ENCODE measurements at places on chromosomes 16 and 17.

DNA sequence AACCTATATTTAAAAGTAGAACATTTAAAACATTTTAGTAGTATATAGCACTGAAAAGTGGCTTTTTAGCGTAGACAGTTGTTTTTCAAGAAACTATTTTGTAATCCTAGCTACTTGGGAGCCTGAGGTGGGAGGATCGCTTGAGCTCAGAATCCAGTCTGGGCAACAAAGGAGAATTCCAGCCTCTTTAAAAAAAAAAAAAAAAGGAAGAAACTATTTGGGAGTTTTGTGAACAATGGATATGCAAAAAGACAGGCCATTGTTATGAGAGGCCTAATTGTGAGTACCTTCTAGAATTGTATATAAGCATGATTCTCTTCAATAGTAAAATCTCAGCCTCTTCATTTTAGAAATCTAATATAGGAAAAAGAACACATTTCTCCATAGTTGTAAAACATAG, 17.6 kb downstream of the OMG start:
- DNase-seq: no peak

DNA sequence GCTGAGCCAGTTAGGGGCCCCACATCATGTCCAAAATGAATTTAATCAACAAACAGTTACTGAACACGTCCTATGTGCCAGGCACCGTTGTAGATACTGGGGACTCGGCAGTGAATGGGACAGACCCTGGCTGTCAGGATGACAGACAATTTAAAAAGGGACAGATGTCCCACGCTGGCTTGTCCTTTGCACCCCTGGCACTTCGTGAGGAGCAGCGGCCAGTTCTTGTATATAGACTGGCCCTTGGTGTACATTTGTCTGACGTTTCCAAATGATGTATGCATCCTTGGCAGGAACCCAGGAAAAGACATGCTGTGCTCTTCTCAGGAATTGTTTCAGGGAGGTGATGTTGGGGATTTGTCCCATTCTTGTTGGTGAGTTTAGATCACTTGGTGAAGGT, 21.1 kb downstream of the IL4R start:
- no peak for DNase-seq

- DNase-seq: no peak
These were observed 3.1 kb upstream of the CAPN15 start for GRCh38 chr16:524274-525040.

DNA sequence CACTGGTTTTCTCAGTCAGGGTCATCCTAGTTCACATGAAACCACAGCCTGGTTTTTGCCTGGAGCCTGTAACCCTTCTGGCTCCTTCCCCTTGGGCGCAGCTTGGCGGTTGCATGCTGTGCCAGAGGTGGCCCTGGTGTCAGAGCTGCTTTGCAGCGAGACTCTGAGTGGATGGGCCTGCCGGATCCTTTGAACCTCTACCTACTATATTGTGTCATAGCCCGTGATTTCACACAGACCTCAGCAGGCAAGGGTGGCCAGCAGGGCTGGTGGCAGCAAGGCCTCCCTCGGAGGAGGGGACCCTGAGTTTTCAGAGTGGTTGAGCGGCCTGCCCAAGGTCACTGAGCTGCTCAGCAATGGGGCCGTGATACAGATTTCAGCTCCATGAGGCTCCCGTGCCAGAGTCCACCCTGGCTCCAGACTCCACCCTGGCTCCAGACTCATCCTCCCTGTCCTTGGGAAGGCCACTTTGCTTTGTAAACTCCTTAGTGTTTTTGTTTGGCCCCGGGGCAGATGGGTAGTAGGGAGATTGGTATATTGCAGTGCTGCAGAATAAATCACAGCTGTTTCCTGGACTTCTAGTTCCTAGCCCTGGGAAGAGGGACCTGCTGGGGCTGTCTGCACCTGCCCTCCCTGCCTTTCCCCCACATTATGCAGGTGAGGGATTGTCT, 9.7 kb downstream of the MPRIP start:
- DNase-seq: no peak

DNA sequence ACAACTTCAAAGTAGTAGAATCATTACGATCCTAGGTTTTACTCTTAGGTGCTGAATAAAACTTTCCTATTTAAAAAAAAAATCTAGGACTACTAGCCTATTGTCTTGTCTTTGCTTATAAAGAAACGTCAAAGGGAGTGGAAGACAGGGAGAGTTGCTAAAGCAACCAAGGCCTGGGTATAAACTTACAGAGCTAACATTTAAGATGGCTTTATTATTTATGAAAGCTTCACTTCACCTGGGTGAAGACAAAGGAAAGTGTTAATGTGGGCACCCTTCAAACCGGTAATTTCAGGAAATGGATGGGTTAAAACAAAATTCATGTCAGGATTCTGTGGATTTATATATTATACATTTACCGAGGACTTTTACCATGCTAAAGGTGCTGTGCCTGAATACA, 2.5 kb downstream of the DUSP14 start:
- no peak for DNase-seq

DNA sequence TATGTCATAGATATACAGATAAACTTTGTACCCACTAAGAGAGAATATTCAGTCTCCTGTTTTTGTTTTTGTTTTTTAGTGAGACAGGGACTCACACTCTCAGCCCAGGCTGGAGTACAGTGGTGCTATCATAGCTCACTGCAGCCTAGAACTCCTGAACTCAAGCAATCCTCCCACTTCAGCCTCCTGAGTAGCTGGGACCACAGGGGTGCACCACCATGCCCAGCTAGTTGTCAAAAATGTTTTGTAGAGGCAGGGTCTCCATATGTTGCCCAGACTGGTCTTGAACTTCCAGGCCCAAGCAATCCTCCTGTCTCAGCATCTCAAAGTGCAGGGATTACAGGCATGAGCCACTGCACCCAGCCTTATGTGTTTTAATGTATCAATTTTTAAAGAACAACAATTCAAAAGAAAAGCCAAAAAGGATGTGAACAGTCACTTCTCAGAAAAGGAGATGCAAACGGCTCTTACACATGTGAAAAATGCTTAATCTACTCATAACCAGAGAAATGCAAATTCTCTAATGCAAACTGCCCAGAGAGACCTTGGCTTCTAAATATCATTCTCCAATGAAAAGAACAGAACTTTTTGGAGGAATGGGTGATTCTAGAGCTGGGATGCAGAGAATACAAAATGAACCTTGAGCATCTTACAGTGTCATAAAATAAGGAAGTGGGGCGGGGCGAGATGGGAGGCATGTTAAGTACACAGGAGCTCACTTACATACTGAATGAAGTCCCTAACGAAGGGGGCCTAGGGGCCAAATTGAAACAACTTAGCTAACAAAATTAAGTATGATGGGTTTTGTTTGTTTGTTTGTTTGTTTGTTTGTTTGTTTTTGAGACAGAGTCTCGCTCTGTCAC, 7.3 kb upstream of the CMTM3 start:
- no peak for DNase-seq

- no peak for DNase-seq
These were observed 68.7 kb upstream of the IRX3 start for GRCh38 chr16:54355251-54355650.

DNA sequence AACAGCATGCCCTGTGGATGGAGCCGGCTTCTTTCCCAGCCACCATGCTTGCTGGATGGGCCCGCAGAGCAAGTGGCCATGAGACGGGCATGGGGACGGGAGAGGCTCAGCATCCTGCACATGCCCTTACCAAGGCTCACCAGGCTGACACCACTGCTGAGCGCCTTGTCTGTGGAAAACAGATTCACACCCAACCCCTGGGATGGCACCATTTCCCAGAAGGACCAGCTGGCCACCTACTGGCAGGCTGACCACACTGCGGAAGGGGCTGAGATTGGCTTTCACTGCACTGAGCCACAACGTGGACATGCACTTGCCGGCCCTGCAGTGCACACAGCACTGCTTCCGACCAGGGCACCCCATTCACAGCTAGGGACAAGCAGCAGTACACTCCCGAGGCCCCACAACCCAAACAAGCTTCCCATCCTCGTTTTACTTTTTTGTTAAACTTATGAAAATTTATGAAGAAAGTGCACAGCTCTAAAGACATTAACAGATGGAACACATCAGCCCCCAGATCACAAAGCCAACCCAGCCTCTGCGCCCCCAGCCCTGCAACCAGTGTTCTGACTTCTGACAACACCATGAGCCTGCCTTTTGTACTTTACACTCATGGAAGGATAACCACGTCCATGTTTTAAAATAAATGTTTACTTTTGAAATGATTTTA, 13.9 kb upstream of the KRTAP17-1 start:
- DNase-seq: no peak

GRCh38 chr17:49035470-49036269, 38.5 kb downstream of the IGF2BP1 start:
- DNase-seq: no peak

- no peak for DNase-seq
These were observed 9.0 kb upstream of the MTSS2 start for GRCh38 chr16:70694868-70695218.

DNA sequence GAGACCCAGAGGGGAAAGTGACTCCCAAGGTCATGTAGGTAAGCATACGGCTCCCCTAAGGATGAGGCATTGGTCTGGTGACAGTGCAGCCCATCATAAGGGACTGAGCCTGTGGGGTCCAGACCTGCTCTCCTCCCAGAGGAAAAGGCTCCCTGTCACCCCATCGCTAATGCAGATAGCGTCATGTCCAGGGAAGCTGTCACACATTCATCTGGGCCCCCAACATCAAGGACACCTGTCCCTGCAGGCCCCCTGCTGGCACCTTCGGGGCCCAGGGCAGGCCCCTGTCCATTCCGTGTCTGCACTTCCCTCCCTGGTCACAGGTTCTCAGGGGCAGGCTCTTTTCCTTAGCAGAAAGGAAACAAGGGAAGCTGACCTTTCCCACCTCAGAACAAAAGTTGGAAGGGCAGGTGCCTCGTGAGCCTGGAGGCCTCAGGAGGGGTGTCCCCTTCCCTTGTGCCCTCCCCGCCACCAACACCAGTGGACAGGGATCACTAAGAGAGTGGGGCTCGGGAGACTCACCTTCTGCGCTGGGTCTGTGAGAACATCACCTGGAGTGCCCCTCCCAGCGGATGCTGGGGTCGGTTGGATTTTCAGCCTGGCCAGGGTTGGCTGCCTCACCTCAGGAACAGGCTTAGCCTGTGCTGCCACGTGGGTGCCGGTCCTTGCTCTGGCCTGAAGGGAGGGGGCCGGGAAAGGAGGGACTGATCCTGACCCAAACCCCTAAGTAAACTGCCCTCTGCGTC, 17.3 kb upstream of the LASP1NB start:
- no peak for DNase-seq

- DNase-seq: no peak
These were observed 114.5 kb downstream of the BANP start for GRCh38 chr16:88065747-88066142.

- DNase-seq: no peak
These were observed 62.6 kb downstream of the TUBD1 start for GRCh38 chr17:59830007-59830630.

DNA sequence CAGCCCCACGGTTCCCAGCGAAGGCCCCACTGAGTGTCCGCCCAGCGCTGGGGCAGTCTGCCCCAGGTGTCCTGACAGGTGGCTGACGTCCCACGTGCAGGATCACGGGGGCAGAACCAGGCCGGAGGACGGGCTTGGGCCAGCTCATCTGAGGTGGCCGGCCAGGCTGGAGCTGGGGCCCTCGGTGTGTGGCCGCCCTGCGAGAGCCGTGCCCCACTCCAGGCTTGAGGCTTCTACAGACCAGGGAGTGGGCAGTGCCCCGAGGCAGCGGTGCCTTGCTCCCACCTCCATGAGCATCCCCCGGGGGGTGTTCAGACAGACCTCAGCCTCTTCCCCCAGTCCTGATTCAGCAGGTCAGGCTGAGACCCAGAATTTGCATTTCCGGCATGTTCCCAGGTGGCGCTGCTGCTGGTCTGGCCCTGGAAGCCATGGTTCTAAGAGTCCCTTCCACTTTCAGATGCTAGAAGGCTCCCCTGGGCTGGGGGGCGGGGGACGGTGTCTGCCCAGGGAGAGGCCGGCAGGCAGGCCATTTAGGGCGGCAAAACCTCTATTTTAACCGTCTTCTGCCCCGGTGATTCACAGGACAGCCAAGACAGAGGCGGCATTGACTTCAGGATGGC, 35.4 kb upstream of the PABPN1L start:
- DNase-seq: no peak

DNA sequence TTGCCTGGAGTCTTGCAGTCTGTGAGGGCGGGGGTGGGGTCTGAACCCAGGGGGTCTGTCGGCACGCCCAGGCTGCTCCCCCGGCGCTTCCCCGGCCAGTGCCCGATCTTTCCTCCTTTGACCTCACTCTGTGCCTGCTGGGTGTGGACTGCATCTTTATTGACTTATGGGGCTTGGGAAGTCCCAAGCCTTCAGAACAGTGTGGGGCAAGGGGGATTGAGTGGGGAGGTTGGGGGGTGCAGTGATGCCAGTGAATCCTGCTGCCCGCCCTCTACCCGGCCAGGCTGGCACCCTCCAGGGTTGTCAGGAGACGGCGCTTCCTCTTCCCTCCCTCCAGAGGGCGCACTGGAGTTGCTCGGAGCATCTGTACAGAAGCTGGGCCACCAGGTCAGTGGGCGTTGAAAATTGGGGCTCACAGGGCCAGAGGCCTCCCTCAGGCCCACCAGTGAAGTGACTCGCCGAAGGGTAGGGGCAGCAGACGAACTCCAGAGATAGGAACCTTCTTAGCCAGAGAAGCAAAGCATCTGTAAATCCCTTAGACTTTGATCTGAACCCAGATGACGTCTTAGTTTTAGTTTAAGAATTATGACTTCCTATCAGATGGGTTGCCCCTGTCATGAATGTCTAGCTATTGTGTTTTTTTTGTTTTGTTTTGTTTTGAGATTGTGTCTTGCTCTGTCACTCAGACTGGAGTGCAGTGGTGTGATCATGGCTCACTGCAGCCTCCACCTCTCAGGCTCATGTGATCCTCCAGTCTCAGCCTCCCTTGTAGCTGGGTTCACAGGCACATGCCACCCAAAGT, 184.8 kb upstream of the CIBAR2 start:
- DNase-seq: no peak

DNA sequence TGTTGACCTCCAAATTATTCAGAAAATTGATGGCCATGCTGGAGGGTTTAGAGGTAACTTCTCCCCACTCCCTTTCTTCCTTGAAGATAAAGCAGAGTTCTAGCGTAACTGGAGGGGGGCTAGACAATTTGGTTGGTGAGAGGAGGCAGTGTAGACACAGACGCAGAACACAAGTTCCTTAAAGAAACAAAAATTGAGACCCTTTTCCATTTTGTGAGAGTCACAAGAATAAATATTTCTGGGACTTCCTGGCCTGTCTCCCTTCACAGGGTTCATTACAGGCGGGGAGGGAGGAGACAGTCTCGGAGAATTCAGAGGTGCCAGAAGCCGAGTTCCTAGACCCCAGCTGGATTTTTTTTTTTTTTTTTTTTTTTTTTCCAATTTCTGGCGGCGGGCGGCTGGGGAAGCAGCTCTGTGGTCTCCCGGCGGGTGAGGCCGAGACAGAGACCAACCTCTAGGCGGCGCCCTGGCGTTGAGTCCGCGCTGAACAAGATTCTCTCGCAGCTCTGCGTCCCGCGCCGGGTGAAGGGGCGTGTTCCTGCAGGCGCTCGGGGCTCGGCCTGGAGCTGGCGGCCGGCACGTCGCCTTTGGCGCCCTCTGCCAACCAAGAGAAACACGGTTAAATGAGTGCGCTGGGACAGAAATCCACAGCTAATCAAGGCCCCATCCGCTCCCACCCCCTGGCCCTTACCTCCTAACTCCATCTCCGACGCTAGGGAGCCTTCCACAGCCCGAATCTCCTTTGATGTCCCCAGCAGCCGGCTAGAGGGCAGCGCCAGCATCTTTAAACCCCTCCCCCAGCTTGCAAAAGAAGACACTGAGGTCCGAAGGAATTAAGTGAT, 10.2 kb upstream of the HOXB9 start:
- DNase-seq: peak; percentile 43

- DNase-seq: no peak
These were observed 45.8 kb upstream of the GSE1 start for GRCh38 chr16:85567101-85567866.

GRCh38 chr17:72648702-72649101, 443.8 kb downstream of the SLC39A11 start:
- no peak for DNase-seq

- DNase-seq: peak; percentile 49
These were observed 27.1 kb upstream of the CRYBA1 start for GRCh38 chr17:29219378-29220047.
